ENCODE measurements at places on chromosomes 3 and 15.

- no peak for DNase-seq
Measured at GRCh38 chr3:38031022-38031994, 1.9 kb upstream of the PLCD1 start.

DNA sequence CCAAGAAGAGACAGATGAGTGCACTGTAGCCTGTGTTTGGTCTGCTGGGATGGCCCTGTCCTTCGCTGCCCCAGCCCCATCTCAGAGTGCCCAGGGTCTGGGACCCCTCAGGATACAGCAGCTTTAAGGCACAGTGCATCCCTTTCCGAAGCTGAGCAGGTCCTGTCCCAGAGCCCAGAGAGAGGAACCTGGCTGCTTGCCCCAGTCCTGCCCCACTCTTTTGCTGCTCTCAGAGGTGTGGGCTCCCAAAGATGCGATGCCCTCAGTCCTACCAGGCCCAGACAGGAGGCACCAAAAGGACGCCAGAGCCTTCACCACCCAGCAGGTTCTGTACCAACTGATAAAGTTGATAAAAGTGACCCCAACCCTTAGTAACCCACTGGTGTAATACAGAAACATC is 8.2 kb downstream of the PLCD1 start:
- no peak for DNase-seq

GRCh38 chr3:141552440-141552991 is 65.7 kb downstream of the RASA2 start:
- DNase-seq = no peak

DNA sequence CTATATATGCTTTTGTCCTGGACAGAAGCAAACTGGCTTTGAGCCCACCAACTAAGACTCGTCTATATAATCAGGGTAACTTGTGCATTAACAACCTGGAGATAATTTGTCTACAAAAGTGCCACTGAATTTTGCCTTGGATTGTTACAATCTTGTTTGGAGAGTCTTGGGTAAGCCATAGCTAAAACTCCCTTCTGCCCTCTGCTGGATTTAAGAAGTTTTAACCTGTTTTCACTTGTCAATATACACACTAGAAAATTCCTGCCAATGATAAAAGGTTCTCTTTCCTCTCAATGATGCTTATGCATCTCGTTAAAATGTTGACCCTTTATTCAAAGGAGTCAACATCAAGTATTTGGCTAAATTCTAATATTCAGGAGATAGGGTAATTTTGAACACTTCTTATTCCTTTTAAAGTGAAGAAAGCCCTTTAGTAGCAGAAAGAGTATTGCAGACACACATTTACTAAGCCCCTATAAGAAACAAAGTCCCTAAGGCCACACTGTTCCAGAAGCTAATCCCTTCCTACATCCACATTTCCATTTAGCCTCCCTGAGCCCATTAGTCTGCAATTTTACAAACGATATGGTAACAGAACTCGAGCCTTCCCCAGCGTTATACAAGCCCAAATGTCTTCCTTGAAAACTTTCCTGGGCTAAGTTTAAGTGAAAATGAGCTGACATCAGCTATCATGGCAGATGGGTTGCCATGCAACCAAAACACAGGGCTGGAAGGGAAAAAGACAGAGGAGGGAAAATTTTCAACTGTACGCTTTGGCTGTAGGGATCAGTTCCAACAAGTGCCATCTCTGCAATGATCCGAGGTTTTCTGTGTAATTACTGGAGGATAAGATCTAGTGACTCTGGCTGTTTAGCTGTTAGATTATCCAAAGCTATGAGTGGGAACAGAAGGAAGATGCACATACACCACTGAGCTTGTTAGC is 75.9 kb upstream of the FGF12 start:
- DNase-seq = no peak
